ENCODE measurements at places on chromosomes 6 and 20.

DNA sequence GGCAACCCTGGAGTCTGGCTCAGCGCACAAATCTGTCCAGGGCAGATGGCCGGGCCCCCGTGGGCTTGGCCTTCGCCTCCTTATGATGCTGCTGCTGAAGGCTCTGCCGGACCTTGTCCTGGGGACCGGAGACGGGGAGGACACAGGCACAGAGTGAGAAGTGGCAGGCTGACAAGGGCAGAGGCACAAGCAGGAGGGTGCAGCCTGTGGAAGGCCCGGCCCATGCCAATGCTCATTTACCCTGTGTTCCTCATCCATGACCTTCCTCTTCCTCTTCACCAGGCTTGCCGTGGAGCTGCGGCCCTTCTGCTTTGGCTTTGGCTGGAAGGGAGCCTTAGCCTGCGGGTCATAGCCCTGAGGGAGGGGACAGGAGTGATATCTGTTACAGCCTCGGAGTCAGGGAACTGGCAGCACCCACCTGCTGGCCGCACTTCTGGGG lies 2.4 kb downstream of the B3GALT4 start:
- DNase-seq, result no peak

GRCh38 chr20:48831718-48832404 lies 4.1 kb upstream of the PREX1 start:
- peak; percentile 71 for DNase-seq

DNA sequence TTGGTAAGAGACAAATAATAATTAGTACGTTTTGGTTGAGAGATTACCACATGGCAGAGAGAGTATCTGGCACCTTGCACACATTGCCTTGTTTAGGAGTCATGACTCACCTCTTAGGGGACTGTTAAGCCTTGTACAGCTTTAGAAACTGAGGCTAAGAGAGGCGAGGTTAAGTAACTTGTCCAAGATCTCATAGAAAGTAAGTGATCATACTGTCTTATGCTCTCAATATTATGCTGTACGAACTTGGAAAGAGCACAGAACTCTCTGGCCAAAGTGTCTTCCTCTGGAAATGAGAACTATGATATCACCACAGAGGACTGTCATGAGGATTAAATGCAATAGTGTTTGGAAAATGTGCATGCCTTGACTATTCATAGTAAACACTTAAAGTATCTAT lies 249.0 kb downstream of the UTRN start:
- no peak for DNase-seq

DNA sequence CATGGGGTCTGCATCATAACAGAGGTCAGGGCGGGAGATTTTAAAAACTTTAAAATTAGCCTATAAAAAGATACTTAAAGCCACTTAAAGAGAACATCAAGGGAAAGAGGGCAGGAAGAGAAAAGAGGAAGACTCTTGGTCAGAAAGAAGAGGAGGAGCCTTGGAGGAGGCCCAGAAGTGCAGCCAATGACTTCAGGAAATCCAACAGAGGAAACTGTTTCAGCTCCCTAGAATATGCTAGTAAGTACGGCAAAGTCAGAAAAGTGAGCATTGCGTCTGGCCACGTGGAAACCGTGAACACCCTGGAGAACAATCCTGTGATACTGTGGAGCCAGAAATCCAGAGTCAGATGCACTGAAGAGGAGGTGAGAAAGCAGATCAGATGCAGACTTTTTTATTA lies 22.5 kb upstream of the NHSL1 start:
- no peak for DNase-seq
